ENCODE measurements at places on chromosomes 1 and 21.

GRCh38 chr1:227666286-227666685, 68.8 kb downstream of the JMJD4 start:
- DNase-seq: no peak

- no peak for DNase-seq
These were observed 374.0 kb downstream of the NEGR1 start for GRCh38 chr1:71908303-71908702.

GRCh38 chr1:41353744-41354143, 7.5 kb upstream of the FOXO6 start:
- peak; percentile 6 for DNase-seq

DNA sequence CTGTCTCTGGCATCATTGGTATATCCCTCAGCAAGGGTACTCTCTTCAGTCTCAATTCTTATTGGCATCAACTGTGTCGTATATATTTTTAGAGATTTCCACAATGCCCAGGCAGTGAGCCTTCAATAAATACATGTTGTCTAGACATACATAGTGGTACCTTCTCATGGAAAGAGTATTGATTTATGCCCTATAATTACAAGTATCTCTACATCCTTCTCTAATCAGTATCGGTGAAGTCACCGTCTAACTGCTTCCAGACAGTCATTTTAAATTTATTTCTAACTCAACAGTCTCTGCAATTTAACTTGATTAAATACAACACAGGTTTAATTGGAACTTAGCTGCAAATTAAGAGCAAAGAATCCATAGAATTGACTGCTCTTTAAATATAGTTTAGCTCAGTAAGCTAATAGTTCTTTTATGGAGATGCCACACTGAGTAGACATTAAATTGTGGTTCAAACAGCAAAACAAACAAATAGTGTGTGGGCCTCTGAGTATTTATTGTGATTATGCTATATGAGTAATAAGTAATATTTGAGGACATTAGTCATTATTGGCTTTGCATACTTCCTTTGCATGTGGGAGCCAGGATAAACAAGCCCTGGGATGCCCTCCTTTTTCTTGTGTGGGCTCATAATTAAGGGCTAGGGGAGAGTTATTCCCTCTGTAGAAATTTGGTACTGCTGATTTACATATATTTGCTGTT, 126.9 kb upstream of the DUSP10 start:
- no peak for DNase-seq

DNA sequence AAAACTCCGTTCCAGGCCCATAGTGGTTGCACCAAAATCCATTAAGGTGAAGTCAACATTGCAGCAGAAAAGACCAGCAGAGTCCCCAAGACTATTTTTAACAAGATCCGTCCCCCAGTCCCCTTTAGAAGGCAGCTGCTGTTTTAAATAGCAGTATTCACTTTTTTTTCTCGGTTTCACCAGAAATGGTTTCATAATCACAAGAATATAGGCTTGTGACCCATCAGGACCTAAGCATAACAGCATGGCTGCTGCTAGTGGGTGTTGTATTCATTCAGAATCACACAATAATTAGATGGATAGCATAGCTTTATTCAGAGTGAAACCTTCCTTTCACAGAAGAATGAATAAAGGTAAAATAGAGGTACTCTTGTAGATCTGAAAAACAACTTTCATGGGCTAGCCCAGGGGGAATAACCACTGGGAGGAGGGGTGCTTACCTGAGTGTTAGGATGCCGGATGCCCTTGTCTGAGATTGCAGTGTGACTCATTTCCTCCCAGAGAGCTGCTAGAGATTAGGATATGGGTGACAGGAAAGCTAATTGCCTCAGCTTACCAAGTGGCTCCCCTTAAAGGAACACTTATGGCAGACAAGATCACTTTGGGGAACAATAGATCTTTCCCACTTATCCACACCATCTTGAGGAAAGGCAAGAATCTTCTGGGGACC, 35.0 kb downstream of the ACKR1 start:
- no peak for DNase-seq

GRCh38 chr1:42183957-42184268, 19.4 kb upstream of the GUCA2A start:
- no peak for DNase-seq

DNA sequence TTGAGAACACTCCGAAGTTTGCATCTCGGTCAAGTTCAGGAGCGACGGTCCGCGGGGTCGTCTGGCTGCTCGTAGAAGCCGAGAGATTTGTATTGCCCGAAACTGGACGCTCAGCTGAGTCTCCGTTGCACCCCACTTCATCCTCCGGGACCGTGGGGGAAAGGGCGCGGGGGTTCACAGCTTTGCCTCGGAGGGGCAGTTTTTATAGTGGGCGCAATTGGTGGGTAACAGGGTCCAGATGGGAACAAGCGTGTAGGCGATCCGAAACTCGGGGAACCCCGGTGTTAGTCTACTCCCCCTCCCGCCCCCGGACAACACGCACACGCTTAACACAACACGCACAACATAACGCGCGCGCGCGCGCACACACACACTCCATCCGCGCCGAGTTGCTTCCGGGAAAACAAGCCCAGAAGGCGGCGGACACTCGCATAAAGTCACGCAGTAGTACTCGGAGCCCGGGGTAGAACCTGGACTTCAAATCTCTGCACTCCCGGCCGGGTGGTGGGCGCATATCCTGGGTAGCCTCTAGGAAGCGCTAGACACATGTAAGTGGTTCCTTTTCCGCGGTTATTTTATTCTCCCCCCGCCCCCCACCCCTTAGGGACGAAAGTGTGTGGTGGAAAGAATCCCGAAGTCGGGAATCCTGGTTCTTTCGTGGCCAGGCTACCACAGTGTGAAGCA, 1.1 kb upstream of the JUN start:
- DNase-seq: peak; percentile 90

- no peak for DNase-seq
These were observed 136.4 kb upstream of the COL6A1 start for GRCh38 chr21:45845063-45845769.

Data from body of pancreas (tissue), 4 donors.